ENCODE measurements at places on chromosomes 3 and 15.

- DNase-seq, result no peak
Observed at GRCh38 chr3:66182246-66182645, 38.6 kb upstream of the SLC25A26 start.

DNA sequence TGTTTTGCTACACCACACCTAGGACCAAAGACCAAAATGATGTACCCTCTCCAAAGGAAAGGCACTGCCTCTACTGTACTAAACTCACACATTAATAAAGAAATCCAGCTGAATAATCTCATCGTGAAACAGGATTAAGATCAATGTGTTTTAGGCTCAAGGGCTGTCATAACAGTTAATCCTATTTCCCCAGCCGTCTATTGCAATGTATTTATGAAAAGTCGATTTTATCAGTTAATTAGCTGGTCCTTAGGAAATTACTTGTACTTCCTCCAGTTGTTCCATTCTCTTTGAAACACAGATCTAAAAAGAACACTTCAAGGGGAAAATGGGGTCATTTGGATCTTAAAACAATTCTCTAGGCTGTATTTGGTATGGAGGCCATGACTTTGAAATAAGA is 8.5 kb downstream of the ETV5 start:
- DNase-seq, result no peak

GRCh38 chr3:81601707-81602305 is 159.6 kb downstream of the GBE1 start:
- DNase-seq, result no peak

- DNase-seq, result no peak
Observed at GRCh38 chr3:78703944-78704343, 1063.9 kb downstream of the ROBO1 start.

DNA sequence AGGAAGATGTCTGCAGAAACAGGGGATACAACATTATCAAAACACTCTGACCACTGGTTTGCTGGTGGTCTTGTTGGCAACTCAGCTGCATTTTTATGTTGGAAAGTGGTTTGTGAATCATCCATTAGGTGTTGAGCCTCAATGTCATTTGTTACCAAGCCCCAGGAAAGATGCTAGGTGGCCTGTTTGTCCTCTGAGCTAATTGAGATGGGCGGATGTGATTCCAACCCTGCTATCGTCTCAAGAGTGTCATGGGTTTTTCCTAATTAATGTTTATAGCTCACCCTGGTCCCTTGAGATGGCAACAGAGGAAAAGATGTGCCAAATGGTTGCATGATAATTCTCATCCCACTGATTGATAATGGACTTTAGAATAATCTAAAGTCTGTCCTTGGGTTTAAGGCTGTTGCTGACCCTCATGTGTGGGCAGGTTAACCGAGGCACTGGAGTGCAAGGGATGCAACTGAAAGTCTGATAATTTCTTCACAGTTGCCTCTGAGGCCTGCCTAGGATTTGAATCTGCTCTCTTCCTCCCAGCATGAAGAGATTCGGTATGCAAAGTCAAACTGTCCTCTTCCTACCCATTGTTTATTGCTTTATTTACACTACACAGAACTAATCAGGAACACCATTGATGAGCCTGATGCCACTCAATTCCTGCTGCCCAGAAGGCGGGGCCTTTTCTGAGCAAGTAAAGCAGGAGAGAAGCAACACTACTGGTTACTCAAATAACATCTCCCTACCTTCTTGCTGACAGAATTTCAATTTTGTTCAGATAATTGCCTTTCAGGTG is 166.2 kb upstream of the TBC1D5 start:
- DNase-seq, result no peak

GRCh38 chr3:133371181-133371580 is 28.7 kb upstream of the BFSP2 start:
- no peak for DNase-seq

- DNase-seq, result no peak
Observed at GRCh38 chr3:182081096-182081495, 369.4 kb downstream of the SOX2 start.

- no peak for DNase-seq
Observed at GRCh38 chr3:137180220-137180619, 222.4 kb downstream of the IL20RB start.
